Endothelial cell of coronary artery (primary cell): ENCODE measurements at places on chromosomes 7 and 10. TPM values are rescaled to one million over a fixed set of nuclear protein-coding genes. Genes with fewer than 3 reads are reported as not detected.

ATOH7 gene
- total RNA-seq = not detected in 2 replicates

CACNA2D1 gene
- total RNA-seq = 20.2 and 49.0 TPM in 2 replicates

SPAM1 gene
- not detected in 2 replicates for total RNA-seq

FXYD4 gene
- not detected in 2 replicates for total RNA-seq

MMD2 gene
- total RNA-seq = not detected in 2 replicates
